Activated T-cell treated with anti-CD3 and anti-CD28 coated beads, Interleukin-2, amount 50 U/mL, for 72 hours (primary cell): ENCODE measurements at places on chromosomes 11 and 22. TPM values are rescaled to one million over a fixed set of nuclear protein-coding genes. Genes with fewer than 3 reads are reported as not detected.

The PKP3 gene
- 1.2 TPM for total RNA-seq

DNA sequence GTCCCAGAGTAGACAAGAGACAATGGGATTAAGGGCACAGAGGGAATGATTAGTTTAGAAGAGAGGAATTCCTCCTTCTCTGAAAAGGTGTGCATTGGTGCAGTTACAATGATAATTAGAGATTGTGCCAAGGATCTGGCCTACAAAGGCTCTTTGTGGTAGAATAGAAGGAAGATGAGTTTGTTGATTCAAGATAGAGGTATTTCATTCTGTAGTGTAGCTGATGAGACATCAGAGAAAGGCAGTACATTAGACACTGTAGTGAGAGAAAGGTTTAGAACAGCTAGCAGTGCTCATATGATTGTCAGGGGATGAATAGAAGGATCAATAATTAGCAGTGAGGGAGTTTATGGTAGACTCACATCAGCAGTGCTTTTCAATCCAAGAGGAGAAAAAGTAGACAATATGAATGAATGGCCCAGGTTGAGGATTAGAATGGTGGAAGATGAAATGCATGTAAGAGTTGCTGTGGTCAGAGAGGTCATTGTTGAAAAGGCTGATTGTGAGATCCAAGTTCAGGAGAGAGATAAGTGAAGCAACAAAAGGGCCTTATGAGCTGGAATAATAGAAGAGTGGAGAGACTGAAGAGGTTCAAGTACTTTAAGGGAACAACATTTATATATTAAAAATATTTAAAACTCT lies 28.9 kb downstream of the SIK2 start:
- no peak for DNase-seq

- no peak for DNase-seq
These were observed 83.7 kb downstream of the PHF21B start for GRCh38 chr22:44926124-44926475.

DNA sequence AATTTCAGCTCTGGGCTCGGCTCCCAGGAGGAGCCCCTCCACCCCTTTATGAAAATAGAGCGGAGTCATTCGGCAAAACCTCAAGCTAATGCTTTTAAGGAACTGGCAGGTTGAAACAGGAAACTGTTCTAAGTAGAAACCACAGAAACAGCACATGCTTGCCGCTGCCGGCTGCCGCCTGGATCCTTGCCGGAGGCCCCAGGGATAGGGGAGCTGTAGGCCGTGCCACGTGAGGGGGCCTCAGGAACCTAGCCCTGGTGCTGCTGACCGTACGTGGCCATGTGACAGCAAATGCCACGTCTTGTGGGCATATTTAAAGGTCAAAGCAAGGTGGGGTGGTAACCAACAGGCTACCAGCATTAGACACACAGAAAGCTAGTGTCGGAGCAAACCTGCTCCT lies 77.9 kb upstream of the TIMP3 start:
- peak; percentile 30 for DNase-seq

GRCh38 chr11:11786771-11787170 lies 55.0 kb upstream of the USP47 start:
- DNase-seq = no peak

DNA sequence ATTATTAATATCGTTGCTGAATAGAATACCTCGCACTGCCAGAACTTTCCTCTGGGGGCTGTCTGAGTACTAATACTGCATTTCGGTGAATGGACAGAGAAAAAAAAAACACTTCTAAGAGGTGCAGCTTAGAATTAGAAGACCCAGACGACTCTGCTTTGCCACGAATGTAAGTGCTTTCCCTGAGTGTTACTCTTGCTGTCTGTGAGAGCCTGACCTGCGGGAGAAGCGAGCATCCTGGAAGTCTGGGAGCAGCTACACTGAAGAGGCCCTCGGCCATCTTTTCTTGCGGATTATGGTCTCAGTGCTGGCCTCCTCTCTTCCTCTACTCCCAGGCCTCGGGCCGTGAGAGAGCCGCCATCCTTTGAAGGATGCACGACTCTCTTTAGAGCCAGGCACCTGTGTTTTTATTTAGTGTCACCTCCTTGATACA lies 94.9 kb downstream of the SCN3B start:
- DNase-seq = no peak

DNA sequence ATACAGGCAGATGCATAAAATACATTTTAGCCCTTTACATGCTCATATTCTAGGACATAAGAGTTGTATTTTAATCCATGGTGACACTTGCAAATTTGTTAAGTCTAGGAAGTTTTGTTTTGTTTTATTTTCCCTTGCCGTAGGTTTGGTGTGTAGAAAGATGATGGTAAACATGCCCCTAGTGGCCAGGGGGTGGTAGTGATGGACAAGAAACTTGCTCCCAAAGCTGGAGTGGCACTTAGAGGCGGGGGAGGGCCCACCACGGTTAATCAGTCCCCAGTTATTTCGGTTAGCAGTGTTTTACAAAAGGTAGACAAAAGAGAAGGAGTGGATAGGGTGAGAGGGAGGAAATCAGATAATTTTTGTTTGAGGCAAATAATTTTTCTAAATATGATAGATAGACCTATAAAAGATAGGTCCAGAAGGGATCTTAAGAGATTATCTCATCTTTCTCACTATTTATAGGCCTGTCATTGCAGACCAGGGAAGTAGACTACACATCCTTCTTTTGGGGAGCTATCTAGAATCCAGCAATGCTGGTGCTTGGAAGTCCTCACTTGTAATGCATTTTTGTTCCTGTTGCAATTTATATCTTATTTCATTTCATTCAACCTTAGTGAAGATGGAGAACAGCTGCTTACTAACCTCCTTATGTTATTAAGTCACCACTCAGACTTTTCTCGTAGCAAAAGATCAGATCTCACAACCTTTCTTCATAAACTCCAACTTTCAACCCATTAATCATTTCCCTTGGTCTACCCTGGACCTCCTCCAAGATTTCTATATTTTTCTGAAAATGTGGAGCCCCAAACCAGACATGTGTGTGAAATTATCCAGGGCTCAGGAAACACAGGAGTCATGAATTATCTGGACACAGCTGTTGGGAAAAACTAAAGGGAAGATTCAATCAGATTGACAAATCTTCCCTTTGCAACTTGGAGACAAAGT lies 5.9 kb upstream of the BDNF start:
- DNase-seq = no peak

GRCh38 chr11:127640561-127641451 lies 640.2 kb upstream of the KIRREL3 start:
- no peak for DNase-seq

DNA sequence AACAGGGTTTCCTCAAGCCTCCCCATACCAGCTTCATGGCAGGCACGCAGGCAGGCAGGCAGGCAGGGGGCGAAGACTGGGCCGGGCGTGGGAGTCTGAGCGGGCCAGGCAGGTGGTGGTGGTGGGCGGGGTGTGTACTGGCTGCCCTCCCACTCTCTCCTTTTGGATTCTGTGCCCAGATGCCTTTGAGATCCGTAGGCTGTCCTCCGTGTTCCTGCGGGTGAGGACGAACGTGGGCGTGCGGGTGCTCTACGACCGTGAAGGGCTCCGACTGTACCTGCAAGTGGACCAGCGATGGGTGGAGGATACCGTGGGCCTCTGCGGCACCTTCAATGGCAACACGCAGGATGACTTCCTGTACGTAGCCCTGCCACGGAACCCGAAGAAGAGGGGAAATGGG lies 23.0 kb downstream of the OTOG start:
- DNase-seq = no peak
